EL (cell line): ENCODE measurements at places on chromosomes 7 and 10.

DNA sequence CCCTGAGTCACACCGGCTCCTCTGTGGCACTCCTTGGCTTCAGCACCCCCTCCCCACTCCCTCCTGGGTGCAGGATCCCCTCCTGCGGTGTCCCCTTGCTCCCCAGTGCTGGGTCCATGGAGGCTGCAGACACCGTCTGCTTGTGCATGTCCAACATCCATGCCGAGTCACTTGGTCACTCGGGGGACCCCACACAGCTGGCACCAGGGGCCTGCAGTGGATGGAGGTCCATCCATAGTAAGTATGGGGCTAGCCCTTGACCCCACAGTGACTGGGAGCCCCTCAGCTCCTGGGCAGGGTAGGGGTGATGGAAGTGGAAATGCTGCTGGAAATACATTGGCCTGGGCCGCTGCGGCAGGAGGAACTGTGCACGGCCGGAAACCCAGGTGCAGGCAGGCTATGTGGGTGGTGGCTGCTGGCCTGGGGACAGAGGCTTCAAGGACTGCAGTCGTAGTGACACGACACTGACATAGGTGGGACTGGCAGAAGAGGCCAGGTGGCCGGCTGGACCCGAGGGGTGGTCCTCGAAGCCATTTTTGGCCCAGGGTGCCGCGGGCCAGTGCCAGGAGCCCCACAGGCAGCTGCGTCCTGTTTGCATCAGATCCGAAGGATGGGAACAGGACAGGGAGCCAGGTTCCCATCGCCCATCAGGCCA lies 58.9 kb downstream of the GLRX3 start:
- no peak for DNase-seq

DNA sequence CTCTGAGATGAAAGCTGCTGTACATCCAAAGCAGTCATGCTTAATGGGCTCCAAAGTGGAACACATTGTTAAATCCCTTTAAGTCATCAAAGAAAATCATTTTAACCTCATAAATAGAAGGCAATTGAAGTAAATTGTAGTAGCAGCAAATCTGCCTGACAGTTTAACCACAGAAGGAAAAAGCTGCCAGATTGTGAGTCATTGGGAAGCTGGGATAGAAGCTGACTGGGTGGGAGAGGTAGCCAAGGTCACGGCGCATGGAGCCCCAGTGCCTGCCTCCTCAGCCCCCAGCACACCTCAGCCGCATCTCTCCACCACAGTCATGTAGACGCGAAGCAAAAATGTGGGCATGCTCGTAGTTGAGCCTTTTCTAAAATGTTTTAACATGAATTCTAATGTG lies 44.0 kb downstream of the TARP start:
- peak; percentile 36 for DNase-seq

- DNase-seq: no peak
These were observed 127.7 kb downstream of the PRKG1 start for GRCh38 chr10:51201947-51202346.

DNA sequence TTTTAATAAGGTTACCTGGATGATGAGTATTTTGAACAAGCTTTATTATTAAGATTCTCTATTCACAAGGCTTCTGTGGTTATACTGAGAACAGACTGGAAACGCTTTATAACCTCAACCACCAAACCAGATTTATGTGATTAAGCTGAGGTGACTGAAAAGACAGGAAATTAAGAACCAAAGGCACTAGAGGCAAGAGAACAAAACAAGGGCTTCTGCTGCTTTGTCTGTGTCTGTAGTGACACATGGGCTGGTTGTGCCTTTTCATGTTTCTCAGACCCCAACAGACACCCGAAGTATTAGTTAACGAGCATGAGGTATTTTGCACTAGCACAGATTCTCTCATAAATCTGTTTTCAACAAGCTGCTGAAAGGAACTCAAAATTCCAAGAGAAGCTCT lies 64.4 kb downstream of the RAPGEF5 start:
- no peak for DNase-seq

DNA sequence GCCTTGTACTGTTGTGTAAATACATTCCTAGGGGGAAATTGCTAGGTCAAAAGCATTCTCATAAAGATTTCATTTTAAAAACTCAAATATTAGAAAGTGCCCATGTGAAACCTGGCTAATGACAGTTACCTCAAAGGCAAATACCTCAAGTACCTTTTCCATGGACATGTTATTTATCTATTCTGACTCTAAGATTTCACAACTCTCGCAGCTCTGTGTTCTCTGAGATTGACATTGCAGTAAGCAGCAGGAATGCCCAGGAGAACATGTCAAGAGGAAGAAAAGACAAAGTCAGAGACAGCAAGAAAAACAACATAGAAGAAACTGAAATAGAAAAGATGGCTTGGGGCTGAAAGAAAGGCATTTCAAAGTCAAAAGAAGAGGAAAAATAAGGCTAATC lies 187.4 kb downstream of the CYP26A1 start:
- no peak for DNase-seq

GRCh38 chr10:57638411-57638810 lies 629.3 kb downstream of the IPMK start:
- DNase-seq: no peak

DNA sequence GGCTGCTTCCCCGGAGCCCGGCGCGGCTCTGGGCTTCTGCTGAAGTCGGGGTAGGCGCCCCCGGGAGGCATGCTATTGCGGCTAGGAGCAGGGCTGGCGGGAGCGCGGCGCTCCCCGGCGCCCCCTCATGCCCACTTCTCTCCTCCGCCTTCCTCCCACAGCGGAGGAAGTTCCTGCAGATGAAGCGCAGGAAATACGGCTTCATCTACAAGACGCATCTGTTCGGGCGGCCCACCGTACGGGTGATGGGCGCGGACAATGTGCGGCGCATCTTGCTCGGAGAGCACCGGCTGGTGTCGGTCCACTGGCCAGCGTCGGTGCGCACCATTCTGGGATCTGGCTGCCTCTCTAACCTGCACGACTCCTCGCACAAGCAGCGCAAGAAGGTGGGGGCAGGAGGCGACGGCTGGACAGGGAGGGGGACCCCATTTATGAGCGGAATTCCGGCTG lies 479 bp downstream of the CYP26A1 start:
- peak; percentile 44 for DNase-seq

DNA sequence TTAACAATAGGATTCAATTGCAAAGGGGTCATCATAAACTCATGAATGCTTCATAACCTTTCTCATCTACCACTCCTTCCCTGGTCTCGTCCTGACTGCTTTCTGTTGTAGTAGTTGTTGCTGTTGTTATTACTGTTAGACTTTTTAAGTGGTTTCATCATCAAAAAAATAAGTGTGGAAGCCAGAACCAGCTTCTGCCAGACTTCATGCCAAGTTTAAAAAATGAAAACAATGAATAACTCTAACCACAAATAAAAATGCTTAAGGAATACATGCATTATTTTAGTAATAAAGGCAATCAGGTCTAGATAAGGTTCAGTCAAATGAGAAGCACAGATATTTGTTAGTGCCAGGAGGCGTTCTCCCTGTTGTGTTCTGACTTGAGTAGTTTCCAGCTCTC lies 85.4 kb downstream of the PCLO start:
- no peak for DNase-seq

- DNase-seq: no peak
These were observed 50.9 kb downstream of the ANKMY2 start for GRCh38 chr7:16594676-16595075.

DNA sequence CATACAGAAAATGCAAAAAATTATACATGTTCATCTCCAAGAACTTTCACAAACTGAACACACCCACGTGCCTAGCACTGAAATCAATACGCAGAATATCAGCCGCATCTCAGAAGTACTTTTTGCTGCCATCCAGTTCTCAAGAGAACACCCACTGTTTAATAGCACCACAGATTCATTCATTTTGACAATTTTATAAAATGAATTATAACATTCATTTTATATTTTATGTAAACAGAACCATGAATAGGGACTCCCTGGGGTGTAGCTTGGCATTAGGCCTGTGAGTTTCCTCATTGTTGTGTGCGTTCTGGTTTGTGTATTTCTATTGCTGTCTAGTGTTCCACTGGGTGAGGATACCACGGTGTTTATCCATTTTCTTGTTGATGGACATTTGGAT lies 77.3 kb upstream of the PIP4K2A start:
- DNase-seq: no peak

GRCh38 chr10:1360558-1361164 lies 304.5 kb downstream of the WDR37 start:
- no peak for DNase-seq

DNA sequence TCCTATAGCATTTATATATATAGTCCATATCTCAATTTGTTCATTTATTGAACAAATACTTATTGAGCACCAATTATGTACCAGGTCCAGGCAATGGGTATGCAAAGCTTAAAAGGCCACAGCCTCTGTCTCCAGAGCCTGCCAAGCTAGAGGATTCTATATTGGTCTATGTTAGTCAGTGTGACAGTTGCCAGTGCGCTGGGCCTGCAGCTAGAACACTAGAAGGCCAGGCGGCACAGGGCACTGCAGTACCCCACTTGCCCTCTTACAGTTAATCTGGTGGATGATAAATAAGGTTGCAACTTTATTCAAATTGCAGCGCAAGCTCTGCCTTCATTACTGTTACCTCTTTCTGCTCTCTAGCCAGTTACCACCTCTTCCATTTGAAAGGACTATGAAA lies 68.8 kb downstream of the PPP1R3C start:
- no peak for DNase-seq

- DNase-seq: peak; percentile 30
These were observed 66.6 kb downstream of the CAV1 start for GRCh38 chr7:116591202-116592040.

- no peak for DNase-seq
These were observed 82.5 kb downstream of the C10orf90 start for GRCh38 chr10:126588024-126588423.

- DNase-seq: peak; percentile 56
These were observed 297.0 kb downstream of the PHTF2 start for GRCh38 chr7:78095549-78095948.

- no peak for DNase-seq
These were observed 60.7 kb downstream of the NKX6-2 start for GRCh38 chr10:132725202-132725601.

DNA sequence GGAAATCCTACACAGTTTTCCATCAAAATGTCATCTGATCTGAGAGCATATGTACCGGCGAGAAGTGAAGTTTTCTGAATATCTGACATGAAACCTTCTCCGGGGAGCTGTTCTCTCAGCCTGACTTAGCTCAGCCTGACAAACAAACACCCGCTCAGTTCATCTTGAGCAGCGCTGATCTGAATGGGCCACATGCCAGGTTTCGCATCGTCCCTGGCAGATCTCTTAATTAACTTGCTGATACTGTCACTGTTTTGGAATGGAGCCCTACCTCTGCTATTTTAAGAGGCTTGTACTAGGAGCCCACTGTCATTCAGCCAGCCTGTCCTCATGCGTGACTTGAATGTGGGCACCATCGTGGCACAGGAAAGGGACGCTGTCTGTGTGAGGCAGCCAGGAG lies 109.2 kb downstream of the STRA8 start:
- peak; percentile 3 for DNase-seq

- no peak for DNase-seq
These were observed 45.0 kb downstream of the ZFAND4 start for GRCh38 chr10:45627412-45628048.

- DNase-seq: no peak
These were observed 96.8 kb downstream of the TNS3 start for GRCh38 chr7:47484923-47485639.

- no peak for DNase-seq
These were observed 32.0 kb upstream of the EN2 start for GRCh38 chr7:155425887-155426286.

DNA sequence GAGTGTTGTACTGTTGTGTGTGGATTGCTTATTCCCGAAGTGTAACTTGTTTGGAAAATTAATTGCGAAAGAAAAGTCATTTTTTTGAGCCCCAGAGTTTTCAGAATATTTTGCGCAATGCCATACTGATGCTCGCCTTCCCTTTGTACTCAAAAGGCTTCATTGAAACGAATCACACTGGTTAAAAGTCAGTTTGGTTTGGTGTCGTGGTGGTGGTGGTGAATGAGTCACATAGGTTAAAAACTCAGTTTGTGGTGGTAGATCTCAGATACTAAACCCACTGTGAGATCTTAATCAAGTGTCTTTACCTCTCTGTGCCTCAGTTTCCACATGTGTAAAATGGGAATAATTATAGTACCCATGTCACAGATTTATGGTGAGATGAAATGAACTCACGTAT lies 61.1 kb upstream of the IL6 start:
- no peak for DNase-seq

DNA sequence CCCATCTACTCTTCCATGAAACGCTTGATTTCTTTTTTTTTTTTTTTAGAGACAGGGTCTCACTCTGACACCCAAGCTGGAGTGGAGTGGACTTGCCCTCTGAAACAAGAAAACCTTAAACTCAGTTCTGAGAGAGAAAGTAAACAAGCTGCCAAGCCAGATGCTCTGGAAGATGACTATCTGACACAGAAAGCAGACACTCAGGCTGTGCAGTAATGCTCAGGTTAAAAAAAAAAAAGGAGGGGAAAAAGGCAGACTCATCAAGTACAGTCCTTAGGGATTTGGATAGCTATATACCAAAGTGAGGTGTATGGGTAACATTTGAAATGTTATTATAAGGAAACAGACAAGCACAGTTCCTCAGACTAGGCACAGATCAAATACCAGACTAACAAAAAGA lies 80.5 kb downstream of the IDE start:
- DNase-seq: no peak

GRCh38 chr10:53325066-53325465 lies 552.5 kb upstream of the MBL2 start:
- peak; percentile 0 for DNase-seq

- peak; percentile 65 for DNase-seq
These were observed 67.5 kb downstream of the ATXN7L1 start for GRCh38 chr7:105808703-105809590.

- no peak for DNase-seq
These were observed 37.1 kb downstream of the STARD3NL start for GRCh38 chr7:38215115-38215514.

DNA sequence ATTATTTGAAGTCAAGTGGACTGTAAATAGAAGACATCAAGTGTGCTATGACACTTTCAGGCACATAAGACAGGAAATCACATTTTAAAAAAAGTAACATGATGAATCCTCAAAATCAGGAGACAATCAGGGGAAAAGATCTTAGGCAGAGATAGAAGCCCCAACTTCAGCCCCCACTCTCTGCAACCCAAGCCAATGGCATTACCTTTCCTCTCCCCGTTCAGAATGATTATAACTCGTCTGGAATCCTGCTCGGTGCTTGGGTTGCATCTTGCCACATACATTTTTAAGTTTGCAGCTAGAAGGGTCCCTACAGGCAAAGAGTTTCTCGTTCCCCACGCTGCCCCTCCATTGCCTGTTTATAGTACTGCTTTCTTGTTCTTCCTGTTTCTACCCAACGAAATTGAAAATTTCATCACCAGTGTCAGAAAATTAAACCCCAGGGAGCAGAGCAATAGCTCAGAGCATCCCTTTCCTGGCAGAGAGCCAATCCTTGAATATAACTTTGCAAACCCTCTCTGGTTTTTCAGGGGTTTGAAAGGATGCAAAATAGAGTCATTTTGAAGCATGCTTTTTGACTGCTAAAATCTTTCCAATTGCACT lies 260.5 kb upstream of the AOAH start:
- no peak for DNase-seq

GRCh38 chr7:147857152-147858140 lies 733.1 kb upstream of the C7orf33 start:
- no peak for DNase-seq
